ENCODE measurements at places on chromosomes 6 and 20.

DNA sequence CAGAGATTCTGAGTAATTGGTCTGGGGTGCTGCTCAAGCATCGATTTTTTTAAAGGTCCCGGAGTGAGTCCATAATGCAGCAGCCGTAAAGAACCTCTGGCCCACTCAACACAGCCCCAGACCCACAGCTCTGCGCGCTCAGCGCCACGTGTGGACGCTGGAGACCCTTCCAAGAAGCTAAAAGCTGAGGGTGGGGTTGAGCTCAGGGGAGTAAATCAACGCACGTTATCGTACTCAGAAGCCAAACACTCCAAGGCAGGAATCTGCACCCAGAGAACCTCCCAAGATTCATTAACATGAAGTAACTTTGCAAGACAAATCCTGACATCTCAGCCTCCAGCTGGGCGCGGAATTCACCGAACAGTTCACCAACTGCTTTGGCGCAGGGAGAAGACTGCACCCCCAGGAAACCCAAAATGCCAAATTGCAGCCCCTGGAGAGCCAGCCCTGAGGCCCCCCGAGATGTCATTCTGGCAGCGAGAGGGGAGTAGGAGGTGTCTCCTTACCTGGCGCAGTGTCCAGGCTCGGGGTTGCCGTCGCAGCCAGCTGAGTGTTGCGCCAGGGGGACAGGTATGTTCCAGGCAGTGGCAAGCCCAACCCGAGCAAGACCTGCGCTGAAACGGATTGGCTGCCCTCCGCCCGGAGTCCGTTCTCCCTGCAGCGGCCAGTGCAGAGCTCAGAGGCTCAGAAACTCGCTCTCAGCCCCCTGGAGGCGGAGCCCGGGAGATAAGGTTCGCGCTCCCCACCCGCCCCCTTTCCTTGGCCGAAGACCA lies at the start of gene COL21A1:
COL21A1 (minus strand) TSS at position 700 of the 773 bp plus-strand sequence. CDS start 64,962 bp downstream, outside the sequence.
- DNase-seq, result no peak

GRCh38 chr6:150310539-150310938 lies 58.3 kb upstream of the IYD start:
- no peak for DNase-seq

GRCh38 chr6:111674413-111674812 lies 68.7 kb upstream of the TRAF3IP2 start:
- no peak for DNase-seq

GRCh38 chr20:59802471-59803221 lies 130.8 kb downstream of the SYCP2 start:
- peak; percentile 2 for DNase-seq

- DNase-seq, result no peak
Measured at GRCh38 chr6:74249658-74250057, 553.7 kb downstream of the CD109 start.

GRCh38 chr6:25155211-25155610 lies 124.0 kb upstream of the CARMIL1 start:
- no peak for DNase-seq
